Ascending aorta (tissue), 2 donors: ENCODE measurements at places on chromosomes 4 and X.
A peak's percentile ranks its signal among the peaks of the same experiment; 100 is the strongest.

- no peak overlapping the region for H3K4me3 ChIP-seq
- DNase-seq = no peak
- no peaks in the 10 kb centered on the region for H3K4me1 ChIP-seq
- no peaks in the 10 kb centered on the region for H3K27me3 ChIP-seq
Measured at GRCh38 chr4:87982036-87982435, 6.5 kb downstream of the SPP1 start.

GRCh38 chr4:145564540-145564939, 54.6 kb upstream of the MMAA start:
- no peak overlapping the region for H3K4me3 ChIP-seq
- H3K4me1 ChIP-seq = no peaks in the 10 kb centered on the region
- H3K36me3 ChIP-seq = no peaks in the 10 kb centered on the region
- DNase-seq = no peak
- no peaks in the 10 kb centered on the region for H3K27me3 ChIP-seq
- H3K27ac ChIP-seq = no peak overlapping the region

GRCh38 chrX:118862091-118862490, 38.5 kb downstream of the ZCCHC12 start:
- no peaks in the 10 kb centered on the region for H3K27me3 ChIP-seq
- H3K36me3 ChIP-seq = no peaks in the 10 kb centered on the region
- no peaks in the 10 kb centered on the region for H3K4me1 ChIP-seq

DNA sequence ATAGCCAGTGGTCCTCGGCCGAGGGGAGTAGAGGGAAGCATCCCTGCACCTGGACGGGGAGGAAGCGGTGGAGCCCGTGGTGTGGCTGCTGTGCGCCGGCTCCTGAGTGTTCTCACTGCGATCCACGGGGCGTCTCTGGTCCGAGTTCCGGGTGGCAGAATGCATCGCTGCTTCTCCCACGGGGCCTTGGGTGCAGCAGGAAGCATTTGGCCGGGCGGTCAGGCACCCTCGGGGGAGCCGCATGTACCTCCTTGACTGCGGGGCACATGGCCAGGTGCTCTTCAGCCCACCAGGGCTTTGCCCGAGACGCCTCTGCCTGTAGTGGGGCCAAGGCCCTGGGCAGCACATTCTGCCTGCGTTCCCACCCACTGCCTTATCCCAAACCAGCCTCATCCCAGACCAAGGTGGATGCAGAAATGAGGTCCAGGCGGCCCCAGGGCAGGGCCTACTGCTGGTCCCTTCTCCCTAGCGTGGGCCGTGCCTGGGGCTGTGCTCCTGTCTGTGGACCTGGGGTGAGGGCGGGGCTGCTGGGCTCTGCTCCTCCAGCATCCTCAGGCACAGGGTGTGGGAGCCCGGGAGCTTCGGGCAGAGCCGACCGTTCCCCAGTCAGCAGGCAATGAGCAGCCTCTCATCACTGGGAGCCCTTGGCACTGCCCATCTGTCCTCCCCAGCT, 27.5 kb downstream of the NKX1-1 start:
- no peak for DNase-seq
- H3K4me3 ChIP-seq = no peak overlapping the region
- H3K27ac ChIP-seq = no peak overlapping the region
- H3K27me3 ChIP-seq = no peaks in the 10 kb centered on the region
- H3K36me3 ChIP-seq = peaks cover 55% of the 10 kb centered on the region
- no peaks in the 10 kb centered on the region for H3K4me1 ChIP-seq

DNA sequence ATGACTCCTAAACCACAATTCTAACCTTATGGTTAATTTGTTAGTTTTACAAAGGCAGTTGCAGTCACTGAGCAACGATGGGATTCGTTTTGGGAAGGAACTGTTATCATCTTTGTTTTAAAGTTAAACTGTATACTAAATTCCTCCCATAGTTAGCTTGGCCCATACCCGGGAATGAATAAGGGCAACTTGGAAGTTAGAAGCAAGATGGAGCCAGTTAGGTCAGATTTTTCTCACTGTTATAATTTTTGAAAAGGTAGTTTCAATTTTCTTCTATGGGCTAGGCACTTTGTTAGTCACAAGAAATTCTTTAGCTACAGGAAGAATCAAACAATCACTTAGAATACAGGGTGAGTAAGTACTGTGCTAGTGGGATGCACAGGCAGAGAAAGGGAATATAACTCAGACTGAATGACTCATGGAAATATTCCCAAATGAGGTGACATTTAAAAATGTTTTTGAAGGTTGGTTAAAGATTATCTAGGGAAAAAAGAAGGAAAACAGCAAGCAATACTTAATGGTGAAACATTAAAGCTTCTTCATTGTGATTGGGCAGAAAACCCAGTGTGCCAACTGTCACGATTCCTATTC, 153.6 kb downstream of the MAGEB17 start:
- H3K4me1 ChIP-seq = no peaks in the 10 kb centered on the region
- no peaks in the 10 kb centered on the region for H3K27me3 ChIP-seq
- H3K27ac ChIP-seq = no peak overlapping the region
- DNase-seq = no peak
- H3K4me3 ChIP-seq = no peak overlapping the region

DNA sequence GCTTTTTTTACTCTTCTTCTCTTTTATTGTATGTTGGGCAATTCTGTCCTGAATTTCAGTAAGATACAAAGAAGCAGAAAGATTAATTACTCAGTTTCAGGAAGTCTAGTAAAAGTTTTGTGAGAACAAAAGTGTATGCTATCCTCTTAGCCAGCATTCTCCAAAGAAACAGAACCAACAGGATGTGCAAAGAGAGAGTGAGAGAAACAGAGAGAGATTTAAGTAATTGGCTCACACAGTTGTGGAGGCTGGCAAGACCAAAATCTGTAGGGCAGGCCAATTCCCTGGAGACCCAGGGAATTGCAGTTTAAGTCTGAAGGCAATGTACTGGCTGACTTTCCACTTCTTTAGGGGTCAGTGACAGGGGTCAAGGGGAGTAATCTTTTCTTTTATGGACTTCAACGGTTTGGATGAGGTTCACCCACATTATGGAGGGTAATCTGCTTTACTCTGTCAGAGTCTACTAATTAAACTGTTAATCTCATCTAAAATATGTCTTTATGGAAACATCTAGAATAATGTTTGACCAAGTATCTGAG, 59.2 kb upstream of the SLC39A8 start:
- no peaks in the 10 kb centered on the region for H3K36me3 ChIP-seq
- H3K4me1 ChIP-seq = no peaks in the 10 kb centered on the region
- no peak overlapping the region for H3K4me3 ChIP-seq
- no peaks in the 10 kb centered on the region for H3K27me3 ChIP-seq

GRCh38 chr4:113114884-113115283, 65.4 kb downstream of the ANK2 start:
- no peak overlapping the region for H3K27ac ChIP-seq
- H3K27me3 ChIP-seq = no peaks in the 10 kb centered on the region
- H3K36me3 ChIP-seq = no peaks in the 10 kb centered on the region
- no peak overlapping the region for H3K4me3 ChIP-seq
- H3K4me1 ChIP-seq = no peaks in the 10 kb centered on the region

DNA sequence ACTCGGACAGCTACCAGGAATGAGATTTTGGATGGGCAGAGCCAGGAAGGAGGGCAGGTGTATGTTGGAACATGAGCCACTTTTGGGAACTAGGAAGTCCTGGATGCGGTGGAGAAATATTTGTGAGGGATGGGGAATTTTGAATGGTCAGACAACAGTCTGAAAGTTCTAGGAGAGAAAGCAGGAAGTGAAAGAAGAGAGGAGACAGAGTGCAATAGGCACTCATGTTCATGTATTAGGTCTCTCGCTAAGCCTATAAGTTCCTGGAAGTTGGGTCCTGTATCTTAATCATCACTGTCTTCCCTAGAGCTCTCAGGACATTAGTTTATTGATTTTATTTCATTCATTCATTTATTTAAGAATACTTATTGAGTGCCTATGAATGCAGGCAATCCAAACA, 65.7 kb upstream of the CITED1 start:
- no peaks in the 10 kb centered on the region for H3K36me3 ChIP-seq
- no peak overlapping the region for H3K4me3 ChIP-seq
- no peaks in the 10 kb centered on the region for H3K4me1 ChIP-seq
- H3K27me3 ChIP-seq = no peaks in the 10 kb centered on the region
- DNase-seq = no peak
- no peak overlapping the region for H3K27ac ChIP-seq

- no peak within 1 kb of the TSS for H3K27ac ChIP-seq
- peaks cover 6% of the 10 kb centered on the region for H3K4me1 ChIP-seq
- H3K36me3 ChIP-seq = no peaks in the 10 kb centered on the region
- H3K27me3 ChIP-seq = no peaks in the 10 kb centered on the region
- peak within 1 kb of the TSS; percentile 66 for H3K4me3 ChIP-seq
Measured at GRCh38 chr4:186104114-186104889, at the start of gene FAM149A. Gene FAM149A (plus strand): TSS chr4:186104704.

DNA sequence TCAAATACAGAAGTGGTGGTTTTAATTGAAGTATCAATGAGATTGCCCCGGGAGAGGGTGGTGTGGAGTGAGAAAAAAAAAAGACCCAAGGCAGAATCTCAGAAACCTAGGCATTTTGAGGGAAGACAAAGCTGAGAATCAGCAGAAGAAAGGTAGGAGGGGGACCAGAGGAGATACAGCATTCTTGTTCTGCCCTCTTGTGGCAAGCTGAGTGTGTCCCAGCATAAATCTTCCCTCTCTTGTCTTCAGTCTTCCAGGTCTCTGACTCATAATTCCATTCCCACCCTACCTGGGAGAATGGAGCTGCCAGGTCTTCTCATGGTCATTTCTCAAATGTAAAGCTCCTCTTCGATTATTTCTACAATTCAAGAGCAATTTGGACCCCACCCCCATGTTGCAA, 32.7 kb upstream of the MAGED1 start:
- H3K27me3 ChIP-seq = no peaks in the 10 kb centered on the region
- DNase-seq = no peak
- no peak overlapping the region for H3K4me3 ChIP-seq
- no peak overlapping the region for H3K27ac ChIP-seq
- H3K4me1 ChIP-seq = no peaks in the 10 kb centered on the region
- no peaks in the 10 kb centered on the region for H3K36me3 ChIP-seq

DNA sequence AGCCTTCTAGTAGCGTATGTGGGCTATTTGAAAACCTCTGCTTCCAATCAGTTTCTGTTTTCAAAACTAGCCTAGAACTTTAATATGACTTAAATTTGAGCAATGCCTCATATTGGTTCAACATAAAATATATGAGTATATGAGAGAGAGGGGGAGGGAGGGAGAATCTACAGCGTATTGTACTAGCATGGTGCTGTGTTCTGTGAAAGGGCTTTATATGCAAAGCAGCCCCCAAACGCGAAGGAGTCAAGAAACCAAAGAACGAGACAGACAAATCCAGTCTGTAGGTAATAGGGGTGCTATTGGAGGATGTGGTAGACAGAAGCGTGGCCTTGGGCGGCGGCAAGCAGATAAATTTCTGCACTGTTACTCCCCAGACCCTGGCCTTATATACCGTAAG, 784 bp upstream of the ANXA5 start:
- H3K27me3 ChIP-seq = no peaks in the 10 kb centered on the region
- H3K4me3 ChIP-seq = peak overlapping the region; percentile 90
- H3K27ac ChIP-seq = peak overlapping the region; percentile 98
- no peak for DNase-seq
- peaks cover 14% of the 10 kb centered on the region for H3K4me1 ChIP-seq
- H3K36me3 ChIP-seq = no peaks in the 10 kb centered on the region

DNA sequence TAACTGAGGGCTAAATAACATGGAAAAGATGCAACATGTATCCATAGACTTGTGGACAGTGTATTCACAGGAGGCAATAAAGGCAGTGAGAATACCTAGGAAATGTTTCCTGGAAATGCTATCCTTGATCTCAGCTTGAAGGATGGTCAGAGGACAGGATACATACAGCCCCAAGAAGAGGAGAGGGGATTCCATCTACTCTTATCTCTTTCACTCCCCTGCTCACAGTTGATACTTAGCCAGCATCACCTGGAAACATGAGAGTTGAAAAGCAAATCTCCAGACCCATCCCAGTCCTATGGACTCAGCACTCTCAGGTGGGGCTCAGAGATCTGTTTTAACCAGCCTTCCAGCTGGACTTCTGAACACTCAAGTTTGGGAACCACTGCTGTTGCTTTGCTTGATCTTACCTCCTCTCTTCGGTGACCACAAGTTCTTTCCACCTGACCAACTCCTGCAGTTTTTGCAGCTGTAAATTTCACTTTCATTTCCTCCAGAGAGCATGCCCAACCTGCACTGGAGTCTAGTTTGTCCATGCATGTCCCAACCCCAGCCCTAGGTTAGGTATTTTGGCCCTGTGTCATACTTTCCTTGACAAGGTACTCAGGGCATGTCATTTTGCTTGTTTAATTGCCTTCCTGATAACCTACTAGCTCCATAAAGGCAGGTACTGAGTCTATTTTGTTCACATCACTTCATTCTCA, 10.4 kb downstream of the RELL1 start:
- H3K4me3 ChIP-seq = no peak overlapping the region
- no peak overlapping the region for H3K27ac ChIP-seq
- H3K4me1 ChIP-seq = no peaks in the 10 kb centered on the region
- no peaks in the 10 kb centered on the region for H3K27me3 ChIP-seq
- no peak for DNase-seq

DNA sequence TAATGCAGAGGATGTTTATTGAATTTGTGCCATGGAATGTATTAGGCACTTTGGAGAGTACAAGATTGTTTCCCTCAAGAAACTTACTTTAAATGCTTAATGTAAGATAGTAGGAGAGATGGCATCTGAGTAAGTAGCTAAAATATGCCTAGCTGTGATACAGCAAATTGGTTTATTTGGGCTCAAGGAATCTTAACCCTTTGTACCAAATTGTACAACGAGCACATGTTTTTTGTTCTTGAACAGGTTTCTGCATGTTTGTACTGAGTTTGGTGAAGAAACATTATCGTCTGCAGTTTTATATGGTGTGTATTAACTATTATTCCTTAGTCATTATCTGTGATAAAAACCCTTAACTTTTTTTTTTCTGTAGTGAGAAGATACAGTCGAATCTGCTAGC, 48.6 kb downstream of the CDS1 start:
- H3K4me3 ChIP-seq = no peak overlapping the region
- H3K4me1 ChIP-seq = no peaks in the 10 kb centered on the region
- no peak overlapping the region for H3K27ac ChIP-seq
- no peaks in the 10 kb centered on the region for H3K27me3 ChIP-seq
- no peaks in the 10 kb centered on the region for H3K36me3 ChIP-seq
- no peak for DNase-seq

- no peak overlapping the region for H3K4me3 ChIP-seq
- H3K4me1 ChIP-seq = peaks cover 8% of the 10 kb centered on the region
- H3K27ac ChIP-seq = peak overlapping the region; percentile 63
- H3K36me3 ChIP-seq = peaks cover 10% of the 10 kb centered on the region
Measured at GRCh38 chr4:88735564-88735963, 37.9 kb upstream of the NAP1L5 start.

DNA sequence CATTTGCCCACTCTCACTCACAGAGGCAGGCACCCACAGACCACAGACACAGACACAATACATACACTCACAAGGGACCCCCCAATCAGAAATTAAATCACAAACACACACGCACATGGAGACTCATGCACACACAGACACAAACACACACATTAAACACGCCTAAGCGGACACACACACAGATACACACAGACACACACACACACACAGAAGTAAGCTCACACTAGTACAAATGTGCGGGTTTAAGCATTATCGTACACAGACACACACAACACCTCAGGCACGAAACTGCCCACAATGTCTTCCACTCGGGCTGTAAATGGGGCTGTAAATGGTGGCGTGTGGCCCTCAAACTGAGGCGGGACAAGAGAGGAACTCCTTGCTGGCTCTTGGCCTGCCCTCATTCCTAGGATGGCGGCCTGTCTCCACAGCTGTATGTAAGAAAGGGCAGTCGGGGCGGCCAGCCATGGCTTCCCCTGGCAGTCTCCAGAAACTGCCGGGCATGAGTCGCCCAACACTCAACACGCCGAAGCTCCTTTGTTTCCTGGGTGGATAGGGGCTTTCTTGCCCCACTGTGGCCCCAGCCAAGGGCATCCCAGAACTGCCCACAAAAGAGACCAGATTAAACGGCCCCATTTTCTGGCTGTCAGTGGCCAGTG, 53.9 kb downstream of the NBDY start:
- peak overlapping the region; percentile 41 for H3K4me3 ChIP-seq
- peak overlapping the region; percentile 85 for H3K27ac ChIP-seq
- H3K27me3 ChIP-seq = no peaks in the 10 kb centered on the region
- no peaks in the 10 kb centered on the region for H3K36me3 ChIP-seq
